A673 (cell line): ENCODE measurements at places on chromosomes 3 and 15. TPM values are rescaled to one million over a fixed set of nuclear protein-coding genes. Genes with fewer than 3 reads are reported as not detected.
A peak's percentile ranks its signal among the peaks of the same experiment; 100 is the strongest.

SLC12A6 gene
- total RNA-seq: 17.2 and 17.4 TPM in 2 replicates

- H3K4me3 ChIP-seq: no peak overlapping the region
- no peaks in the 10 kb centered on the region for H3K36me3 ChIP-seq
- no peak for DNase-seq
- H3K27ac ChIP-seq: no peak overlapping the region
- no peaks in the 10 kb centered on the region for H3K4me1 ChIP-seq
- no peaks in the 10 kb centered on the region for H3K27me3 ChIP-seq
These were observed 49.4 kb upstream of the INSYN1 start for GRCh38 chr15:73802431-73803041.

DNA sequence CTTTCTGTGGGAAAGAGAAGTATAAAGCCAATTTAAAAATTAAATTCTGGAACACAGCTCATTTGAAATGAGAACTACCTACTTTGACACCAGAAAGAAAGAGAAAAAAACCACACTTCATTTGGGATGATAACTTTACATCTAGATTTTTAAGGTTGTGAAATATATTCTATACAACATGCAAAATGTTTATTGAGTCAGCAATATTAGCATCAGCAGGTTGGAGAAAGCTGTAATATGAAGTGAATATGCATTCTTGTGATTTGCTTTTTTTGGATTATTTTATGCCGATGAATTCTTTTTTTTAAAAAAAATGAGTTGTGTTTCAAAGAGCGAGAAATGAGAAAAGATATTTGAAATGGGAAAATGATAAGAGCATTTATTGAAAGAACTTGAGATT lies 307.0 kb upstream of the DPPA4 start:
- H3K27me3 ChIP-seq: no peaks in the 10 kb centered on the region
- no peak overlapping the region for H3K4me3 ChIP-seq
- H3K36me3 ChIP-seq: no peaks in the 10 kb centered on the region
- H3K27ac ChIP-seq: no peak overlapping the region
- no peak for DNase-seq

SEMA4B gene
- 13.2 and 13.3 TPM in 2 replicates for total RNA-seq

DNAH12 gene
- not detected in 2 replicates for total RNA-seq

TRA2B gene
- 328 and 339 TPM in 2 replicates for total RNA-seq

NR1I2 gene
- not detected in 2 replicates for total RNA-seq

LMAN1L gene
- 0.80 TPM in 1 of 2 replicates, not detected in the other for total RNA-seq

DNA sequence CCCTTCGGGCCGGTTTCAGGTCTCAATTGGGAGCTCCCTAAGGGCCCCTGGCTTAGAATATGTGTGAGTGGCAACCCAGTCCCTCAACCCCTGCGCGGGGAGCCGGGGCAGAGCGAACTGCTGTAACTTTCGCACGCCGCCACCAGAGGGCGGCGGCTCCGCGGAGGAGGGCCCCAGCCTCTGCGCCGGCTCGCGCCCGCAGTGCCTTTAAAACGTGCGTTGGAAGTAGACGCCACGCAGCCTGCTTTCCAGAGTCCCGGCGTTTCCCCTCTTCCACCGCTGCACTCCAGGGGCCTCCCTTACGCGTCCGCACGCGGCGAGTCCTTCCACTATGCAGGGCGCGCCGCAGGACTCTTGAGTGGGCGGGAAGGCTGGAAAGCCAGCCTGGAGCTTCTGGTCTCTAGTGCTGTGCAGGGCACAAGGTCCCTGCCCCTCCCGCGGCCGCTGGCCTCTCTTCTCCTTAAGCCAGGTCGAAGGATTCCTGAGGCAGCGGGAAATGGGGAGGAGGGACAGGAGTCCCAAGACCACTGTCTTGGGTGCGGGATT lies 23.7 kb upstream of the RNU6-1 start:
- peak overlapping the region; percentile 38 for H3K4me3 ChIP-seq
- H3K36me3 ChIP-seq: no peaks in the 10 kb centered on the region
- peak; percentile 91 for DNase-seq
- no peak overlapping the region for H3K27ac ChIP-seq
- H3K27me3 ChIP-seq: no peaks in the 10 kb centered on the region
- no peaks in the 10 kb centered on the region for H3K4me1 ChIP-seq

CCDC191 gene
- 1.1 and 3.2 TPM in 2 replicates for total RNA-seq
